ENCODE measurements at places on chromosomes 4 and X.
A peak's percentile ranks its signal among the peaks of the same experiment; 100 is the strongest.

DNA sequence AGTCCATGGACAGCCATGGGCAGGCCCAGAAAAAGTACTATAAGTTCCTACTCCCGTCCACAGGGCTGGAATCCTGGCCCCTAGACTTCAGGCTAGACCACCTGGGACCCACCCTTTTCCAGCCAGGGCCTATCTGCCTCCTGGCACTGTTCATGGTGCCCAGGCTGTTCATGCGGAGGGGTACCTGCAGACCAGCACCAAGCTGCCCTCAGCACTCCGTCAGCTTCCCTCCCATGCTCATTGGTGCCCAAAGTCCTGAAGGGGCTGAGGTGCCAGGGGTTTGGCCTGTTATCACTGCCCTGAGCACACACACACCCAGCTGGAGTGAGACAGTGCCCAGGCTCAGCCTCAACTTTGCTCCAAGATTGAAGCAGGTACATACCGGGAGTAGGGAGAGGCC, 477.7 kb downstream of the STPG2 start:
- DNase-seq: no peak

DNA sequence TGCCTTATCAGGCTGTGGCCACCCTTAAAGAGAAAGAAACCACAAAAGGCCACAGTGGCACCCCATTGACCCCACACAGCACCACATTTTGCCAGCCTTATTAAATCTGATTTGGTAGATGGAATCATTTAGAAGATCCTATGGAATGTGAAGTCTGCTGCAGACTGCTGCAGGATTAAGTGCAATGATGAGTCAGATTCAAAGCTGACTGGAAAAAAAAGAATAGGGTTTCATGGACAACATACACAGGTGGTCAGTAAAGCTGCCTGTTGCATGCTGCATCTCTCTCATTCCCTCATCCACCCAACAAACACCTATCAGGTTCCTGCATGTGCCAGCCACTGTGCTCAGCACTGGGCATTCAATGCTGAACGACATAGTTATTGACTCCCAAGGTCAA, 56.6 kb downstream of the CHST7 start:
- no peak for DNase-seq

DNA sequence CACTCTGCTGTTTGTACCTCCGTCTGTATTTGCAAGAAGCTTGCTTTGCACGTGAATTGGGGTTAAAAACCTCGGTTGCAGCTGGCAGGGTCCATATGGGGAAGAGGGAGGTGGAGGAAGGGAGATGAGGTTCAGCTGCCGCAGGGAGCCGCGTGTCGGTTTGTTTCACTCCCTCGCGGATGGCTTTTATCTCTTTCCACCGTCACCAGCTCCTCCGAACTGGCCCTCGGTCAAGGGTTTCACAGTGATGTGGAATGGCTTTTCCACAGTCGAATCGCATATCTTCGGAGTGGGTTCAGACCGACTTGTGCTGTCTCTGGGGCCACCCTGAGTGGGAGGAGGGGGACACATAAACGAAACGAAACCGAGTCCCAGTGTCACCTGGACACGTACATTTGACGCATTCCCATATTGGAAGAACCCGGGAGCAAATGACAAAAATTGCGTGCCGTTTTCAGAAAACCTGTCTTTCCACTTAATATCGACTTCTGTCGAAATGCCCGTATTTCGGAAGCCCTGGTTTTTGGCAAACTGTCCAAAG, 929 bp downstream of the ZBTB33 start:
- DNase-seq: peak; percentile 25

- no peak for DNase-seq
Measured at GRCh38 chr4:137980641-137981040, 261.5 kb downstream of the SLC7A11 start.

Measured in MM.1S (cell line).